ENCODE measurements at places on chromosomes 3 and 15.
A peak's percentile ranks its signal among the peaks of the same experiment; 100 is the strongest.

DNA sequence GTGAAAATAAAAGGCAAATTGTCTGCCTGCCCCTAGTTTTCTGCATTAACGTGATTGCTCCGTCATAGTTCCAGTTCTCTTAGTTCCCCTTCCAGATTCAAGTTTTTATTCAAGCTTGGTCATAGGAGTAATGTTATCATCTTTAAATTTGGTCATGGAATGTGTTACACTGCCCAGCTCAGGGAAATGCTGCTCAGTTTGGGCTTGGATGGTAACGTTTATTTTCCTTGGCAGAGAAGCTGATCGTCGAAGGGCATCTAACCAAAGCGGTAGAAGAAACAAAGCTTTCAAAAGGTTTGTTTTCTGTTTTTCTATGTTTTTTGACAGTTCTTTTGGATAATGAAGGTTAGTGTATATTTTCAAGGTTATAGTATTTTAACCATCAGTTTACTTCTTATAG, 118.4 kb upstream of the FLNB start:
- no peak for DNase-seq

GRCh38 chr15:46778876-46779275, 938.4 kb upstream of the SEMA6D start:
- DNase-seq = no peak

DNA sequence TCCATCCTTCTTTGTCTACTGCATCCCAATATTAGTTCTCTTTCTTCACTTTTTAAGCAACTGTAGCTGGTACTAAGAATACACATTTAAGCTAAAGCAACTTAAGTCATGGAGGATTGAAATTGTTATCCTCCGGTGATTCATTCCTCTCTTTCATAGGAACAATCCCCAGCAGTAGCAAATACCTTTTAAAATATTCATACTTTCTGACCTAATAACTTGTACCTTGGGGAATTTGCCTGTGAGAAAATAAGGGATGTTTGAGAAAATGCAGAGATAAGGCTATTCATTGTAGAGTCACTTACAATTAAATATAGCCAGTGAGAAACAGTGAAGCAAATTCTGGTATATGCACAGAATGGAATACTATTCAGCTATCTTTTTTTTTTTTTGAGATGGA, 66.0 kb downstream of the VPS13C start:
- DNase-seq = no peak

DNA sequence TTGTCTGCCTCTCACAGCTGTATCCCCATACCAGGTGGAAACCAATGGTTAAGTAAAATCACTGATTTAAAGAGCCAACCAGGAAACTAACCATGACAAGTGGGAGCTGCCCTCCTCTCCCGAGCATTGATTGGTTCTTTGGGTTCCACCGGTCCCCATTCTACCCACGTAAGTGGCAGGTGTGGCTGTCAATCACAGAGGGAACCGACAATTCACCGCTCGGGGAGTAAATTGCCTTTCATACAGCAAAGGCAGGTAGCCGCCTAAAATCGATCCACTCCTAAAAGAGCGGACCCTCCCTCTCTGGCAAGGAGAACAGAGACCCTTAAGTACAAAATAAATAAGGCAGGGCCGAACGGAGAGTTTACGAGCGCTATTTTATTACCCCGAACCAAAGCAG, 1.2 kb downstream of the ERC2 start:
- peak; percentile 63 for DNase-seq

DNA sequence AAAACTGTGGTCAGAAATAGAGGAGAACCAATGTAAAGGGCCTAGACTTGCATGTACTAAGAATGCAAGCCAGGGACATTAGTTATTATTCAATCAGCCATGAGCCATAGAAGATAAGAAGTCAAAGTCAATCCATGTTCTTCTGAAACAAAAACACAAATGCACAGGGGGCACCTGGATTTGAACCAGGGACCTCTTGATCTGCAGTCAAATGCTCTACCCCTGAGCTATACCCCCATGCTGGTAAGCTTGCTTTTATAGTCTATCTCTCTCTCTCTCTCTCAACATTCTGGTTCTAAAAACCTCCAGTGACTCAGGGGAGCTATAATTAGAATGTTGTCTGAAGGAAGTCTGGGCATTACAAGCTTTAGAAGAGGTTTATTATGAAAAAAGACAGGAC, 85.6 kb upstream of the ACP3 start:
- DNase-seq = no peak

GRCh38 chr15:101434032-101434920, 55.2 kb downstream of the PCSK6 start:
- DNase-seq = no peak

DNA sequence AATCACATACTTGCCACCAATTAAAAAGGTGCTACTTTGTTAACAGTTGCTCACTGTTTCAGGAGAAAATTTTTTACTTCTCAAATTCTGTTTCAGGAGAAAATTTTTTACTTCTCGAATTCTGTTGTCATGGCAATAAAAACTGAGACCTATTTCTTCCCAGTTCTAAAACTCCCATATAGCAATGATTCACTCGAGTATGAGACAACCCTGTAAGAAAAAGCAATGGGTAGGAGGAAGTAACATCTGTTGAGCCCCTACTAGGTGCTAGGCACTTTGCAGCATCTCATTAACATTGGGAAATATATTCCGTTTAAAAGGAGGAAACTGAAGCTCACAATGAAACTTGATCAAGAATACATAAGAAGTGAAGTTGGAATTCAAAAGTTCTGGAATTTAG, 35.1 kb upstream of the IGSF11 start:
- no peak for DNase-seq

DNA sequence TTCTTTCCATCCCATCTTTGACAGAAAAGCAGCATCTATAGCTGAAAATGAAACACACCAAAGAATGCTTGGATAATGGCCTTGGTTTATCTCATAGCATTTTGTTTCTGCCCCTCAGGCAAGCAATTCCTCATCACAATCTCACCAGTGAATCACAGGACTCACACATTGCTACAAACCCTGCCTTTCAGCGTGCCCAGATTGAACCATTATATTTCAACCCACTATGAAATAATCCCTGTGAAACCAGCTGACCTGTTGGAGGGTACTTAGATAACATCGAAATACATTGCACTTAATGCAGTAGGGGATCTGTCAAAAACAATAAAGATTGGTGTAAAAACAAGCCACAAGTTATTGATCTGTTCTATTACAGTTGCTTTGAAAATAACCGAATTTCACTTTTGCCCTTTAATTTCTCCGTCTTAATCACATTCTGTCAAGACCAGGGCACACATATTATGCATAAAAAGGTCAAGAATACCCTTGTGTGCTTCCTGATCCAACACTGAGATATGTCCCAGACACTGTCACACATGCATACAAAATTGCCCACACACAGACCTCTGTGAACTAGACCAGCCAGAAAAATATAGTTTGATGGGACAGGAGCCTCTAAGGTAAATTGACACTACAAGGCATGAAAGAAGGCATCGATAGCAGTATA, 839.8 kb downstream of the NTRK3 start:
- DNase-seq = no peak

DNA sequence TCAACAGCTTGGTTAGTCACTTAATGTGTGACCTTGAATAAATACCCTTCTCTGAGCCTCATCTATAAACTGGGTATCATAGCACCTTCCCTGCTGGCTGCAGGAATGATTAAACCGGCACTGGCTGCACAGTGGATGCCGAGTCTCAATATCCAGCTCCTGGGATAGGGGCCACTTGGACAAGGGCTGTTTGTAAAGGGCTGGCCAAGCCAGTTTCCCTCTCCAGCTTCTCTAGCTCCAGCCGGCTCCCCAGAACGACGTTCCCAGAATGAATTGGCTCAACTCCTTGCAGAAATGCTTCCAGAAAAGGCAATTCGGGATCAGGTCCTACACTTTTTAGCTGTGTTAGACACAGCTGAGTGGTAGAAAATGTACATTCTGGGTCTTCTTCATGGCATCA, 58.8 kb downstream of the LSM3 start:
- no peak for DNase-seq

DNA sequence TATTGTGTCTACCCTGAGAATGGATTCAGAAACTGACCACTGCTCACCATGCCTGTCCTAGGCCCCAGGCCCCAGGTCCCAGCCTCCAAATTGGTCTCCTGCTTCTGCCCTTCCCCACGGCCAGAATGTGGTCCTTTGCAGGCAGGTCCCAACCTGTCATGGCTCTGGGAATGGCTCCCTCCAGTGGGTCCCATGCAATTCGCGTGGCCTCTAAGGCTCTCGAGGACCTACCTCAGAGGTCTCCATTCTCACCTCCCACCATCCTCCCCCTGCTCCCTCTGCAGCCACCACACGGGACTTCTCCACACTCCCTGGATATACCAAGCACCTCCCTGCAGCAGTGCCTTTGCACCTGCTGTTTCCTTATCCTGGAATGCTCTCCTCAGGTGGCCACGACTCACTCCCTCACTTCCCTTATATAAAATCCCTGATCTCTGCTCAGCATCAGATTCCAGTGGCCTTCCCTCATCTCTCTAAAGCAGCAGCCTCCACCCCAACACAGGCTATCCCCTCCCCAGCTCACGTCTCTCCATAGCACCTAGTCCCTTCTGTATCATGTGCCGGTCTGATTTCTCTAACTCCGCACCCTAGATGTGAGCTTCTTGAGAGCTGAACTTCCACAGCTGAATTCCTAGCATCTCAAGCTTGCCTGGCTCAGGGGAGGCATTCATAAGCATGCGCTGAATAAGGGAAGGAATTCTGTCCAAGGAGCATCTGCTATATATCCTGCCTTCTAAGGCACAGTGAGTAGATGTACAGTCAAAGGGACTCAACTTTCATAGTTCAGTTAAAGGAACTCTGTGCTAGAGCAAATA, 56.9 kb downstream of the ARRDC4 start:
- DNase-seq = no peak

DNA sequence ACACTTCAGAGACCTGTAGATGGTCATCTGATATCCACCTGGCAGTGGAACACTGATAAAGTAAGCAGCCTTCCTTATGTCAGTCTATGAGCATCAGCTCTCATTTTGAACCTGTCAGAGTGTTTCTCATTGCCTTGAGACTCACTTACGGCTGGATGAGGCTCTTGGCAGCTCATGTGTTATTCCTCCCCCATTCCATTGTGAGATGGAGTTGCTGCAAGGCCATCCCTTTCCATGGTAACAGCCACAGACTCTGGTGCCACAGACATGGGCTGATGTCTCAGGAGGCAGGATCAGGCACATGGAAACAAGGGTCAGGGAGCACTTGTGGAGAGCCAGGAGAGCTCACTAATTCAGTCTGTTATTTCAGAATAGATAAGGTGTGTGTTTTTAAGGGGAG, 11.9 kb downstream of the KCNAB1 start:
- no peak for DNase-seq

DNA sequence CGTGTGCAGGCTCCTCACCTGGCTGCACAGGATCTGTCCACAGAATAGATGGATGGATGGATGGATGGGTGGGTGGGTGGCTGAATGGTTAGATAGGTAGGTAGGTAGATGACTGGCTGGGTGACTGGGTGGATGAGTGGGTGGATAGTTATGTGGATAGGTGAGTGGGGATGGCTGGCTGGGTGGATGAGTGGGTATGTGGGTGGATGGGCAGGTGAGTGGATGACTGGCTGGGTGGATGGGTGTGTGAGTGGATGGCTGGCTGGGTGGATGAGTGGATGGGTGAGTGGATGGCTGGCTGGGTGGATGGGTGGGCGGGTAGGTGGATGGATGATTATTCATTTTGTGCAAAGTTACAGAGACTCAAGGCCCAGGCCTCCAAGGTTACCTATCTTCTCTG, 172.9 kb upstream of the CTDSPL start:
- no peak for DNase-seq

GRCh38 chr3:40827226-40827625, 302.5 kb downstream of the ZNF621 start:
- no peak for DNase-seq

DNA sequence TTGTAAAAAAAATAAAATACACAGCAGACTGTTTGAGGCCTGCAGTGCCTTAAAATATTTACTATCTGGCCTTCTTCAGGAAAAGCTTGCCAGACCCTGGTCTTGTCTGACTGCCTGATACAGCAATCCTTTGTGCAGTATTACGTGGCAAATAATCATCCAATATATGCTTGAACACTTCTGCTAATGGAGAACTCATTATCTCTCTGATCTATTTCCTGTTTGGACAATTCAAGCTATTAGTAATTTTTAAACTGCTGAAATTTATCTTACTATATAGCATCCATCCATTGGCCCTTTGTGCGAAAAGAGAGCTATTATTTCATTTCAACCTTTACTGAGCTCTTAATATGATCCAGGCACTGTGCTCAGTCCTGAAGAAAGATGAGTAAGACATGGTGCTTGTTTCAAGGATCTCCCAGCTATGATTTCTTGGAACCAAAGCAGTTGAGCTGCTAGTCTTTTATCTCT, 15.9 kb downstream of the ATG7 start:
- no peak for DNase-seq

GRCh38 chr15:73589766-73590165, 43.4 kb downstream of the NPTN start:
- no peak for DNase-seq

GRCh38 chr3:185062191-185062590, 90.7 kb downstream of the C3orf70 start:
- no peak for DNase-seq

DNA sequence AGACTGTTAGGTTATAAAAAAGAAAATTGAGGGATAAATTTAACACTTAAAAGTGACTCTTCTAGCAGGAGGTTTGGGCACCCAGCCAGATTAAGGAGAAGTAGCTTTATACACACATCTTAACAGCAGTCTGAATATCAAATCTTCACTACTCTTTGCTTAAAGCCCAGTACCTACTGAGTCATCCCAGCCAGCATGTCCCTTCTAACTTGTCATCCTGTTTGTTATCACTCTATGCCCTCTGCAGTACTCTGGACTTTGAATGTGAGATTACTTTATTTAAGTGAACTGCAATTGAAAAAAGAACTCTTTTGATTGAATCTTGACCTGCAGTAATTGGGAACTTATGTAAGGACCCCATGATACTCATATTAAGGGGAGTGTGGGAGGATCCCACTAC, 77.6 kb downstream of the FHIT start:
- no peak for DNase-seq

GRCh38 chr3:153901991-153902390, 219.2 kb upstream of the ARHGEF26 start:
- DNase-seq = no peak

GRCh38 chr15:64456634-64457108, 3.7 kb upstream of the ZNF609 start:
- no peak for DNase-seq

DNA sequence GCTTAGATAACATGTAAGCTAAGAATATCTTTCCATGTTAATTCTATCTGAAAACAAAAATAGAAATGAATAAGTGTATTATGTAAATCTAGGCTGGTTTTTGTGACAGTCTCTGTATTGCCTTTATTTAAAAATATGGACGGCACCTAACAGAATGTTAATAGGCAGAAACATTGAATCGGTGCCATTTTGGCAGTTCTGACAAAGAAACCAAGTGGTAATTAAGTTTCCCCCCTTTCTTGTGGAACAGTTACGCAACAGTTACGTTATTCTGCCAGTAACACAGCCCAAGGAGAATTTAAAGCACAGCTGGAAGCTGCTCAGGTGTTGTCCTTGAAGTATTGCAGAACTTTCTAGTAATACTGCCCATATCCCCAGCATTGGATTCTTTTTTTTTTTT, 21.5 kb downstream of the LARS2 start:
- no peak for DNase-seq
